Endothelial cell of umbilical vein (primary cell): ENCODE measurements at places on chromosomes 4 and X. TPM values are rescaled to one million over a fixed set of nuclear protein-coding genes. Genes with fewer than 3 reads are reported as not detected.

- H3K36me3 ChIP-seq, result no peaks in the 10 kb centered on the region
- no peak for DNase-seq
- no peak overlapping the region for H3K27ac ChIP-seq
- no peaks in the 10 kb centered on the region for H3K27me3 ChIP-seq
- no peak overlapping the region for H3K4me3 ChIP-seq
Measured at GRCh38 chrX:39896951-39897740, 200.6 kb downstream of the BCOR start.

DNA sequence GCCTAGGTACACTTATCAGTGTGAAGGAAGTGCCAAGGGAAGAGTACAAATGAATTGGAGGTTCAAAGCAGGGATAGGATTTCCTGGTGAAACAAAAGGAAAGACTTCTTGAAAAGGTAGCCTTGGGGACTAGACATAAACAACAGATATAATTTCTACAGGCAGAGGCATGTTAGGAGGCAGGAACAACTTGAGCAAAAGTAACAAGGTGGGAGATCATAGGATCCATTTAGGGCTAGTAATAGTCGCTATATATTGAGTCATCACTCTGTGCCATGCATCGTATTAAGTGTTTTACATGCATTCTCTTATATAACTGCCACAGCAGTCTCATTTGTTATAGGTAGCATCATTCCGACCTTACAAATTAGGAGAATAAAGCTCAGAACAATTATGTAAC, 98.3 kb upstream of the EOLA2 start:
- H3K27me3 ChIP-seq, result no peaks in the 10 kb centered on the region
- H3K4me3 ChIP-seq, result no peak overlapping the region
- peak overlapping the region; percentile 38 for H3K27ac ChIP-seq
- DNase-seq, result no peak

DNA sequence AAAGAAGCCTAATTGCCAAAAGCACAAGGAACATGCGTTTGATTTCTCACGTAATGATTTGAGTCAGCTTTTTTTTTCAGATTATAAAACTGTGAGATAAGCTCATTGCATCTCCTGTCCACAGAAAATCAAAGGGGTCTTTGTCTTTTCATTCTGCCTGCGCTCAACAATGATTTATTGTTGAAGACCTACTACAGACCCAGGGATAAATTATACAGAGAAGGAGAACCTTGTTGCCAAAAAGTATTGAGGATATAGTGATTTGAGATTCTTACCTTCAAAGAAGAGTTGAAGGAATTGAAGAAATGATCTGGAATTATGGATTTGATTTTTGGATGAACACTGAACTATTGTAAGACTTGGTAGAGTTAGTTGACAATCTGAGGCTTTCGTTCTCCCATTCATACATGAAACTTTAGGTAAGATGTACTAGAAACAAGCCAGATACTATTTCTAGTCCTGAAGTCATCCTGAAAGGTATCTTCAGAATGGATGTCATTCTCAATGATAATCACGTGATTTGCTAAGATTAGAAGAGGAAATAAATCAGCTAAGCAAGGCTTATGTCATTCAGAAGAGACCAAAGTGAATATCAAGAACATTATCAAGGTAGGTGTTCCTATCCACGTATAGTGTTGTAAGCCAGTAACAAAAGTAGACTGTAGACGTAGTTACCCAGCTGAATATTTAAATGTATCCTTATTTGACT, 71.1 kb upstream of the SCOC start:
- H3K27ac ChIP-seq, result no peak overlapping the region
- peaks cover 16% of the 10 kb centered on the region for H3K27me3 ChIP-seq
- H3K36me3 ChIP-seq, result no peaks in the 10 kb centered on the region

GRCh38 chrX:25726539-25726938, 411.6 kb upstream of the MAGEB18 start:
- no peak for DNase-seq
- H3K36me3 ChIP-seq, result no peaks in the 10 kb centered on the region
- no peak overlapping the region for H3K27ac ChIP-seq
- H3K4me1 ChIP-seq, result no peaks in the 10 kb centered on the region

DNA sequence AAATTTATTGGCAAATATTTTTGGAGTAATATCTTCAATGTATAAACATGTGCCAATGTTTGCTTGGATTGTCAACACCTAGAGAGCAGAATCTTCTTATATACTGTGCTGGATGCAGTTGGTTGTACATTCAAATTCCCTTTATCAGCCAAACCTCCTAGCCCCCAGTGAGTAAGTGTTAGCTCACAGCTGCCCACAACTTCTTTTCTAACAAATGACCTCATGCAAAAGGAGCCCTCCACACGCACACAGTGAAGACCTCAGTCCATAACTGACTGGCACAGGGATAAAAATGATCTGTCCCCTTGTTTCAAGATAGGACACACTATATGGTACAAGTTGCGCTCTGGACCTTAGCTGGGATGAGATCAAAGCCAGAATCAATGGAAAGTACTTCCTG, 458.0 kb upstream of the NWD2 start:
- H3K36me3 ChIP-seq, result no peaks in the 10 kb centered on the region
- DNase-seq, result no peak
- no peaks in the 10 kb centered on the region for H3K27me3 ChIP-seq
- no peak overlapping the region for H3K4me3 ChIP-seq
- no peak overlapping the region for H3K27ac ChIP-seq
- no peaks in the 10 kb centered on the region for H3K4me1 ChIP-seq

- no peak overlapping the region for H3K27ac ChIP-seq
- no peaks in the 10 kb centered on the region for H3K4me1 ChIP-seq
- no peaks in the 10 kb centered on the region for H3K27me3 ChIP-seq
- H3K4me3 ChIP-seq, result no peak overlapping the region
Measured at GRCh38 chr4:108272046-108272445, 103.3 kb upstream of the LEF1 start.

RBMXL3 gene
- not detected in 2 replicates for polyA plus RNA-seq
